ENCODE measurements at places on chromosomes 5 and 9.

DNA sequence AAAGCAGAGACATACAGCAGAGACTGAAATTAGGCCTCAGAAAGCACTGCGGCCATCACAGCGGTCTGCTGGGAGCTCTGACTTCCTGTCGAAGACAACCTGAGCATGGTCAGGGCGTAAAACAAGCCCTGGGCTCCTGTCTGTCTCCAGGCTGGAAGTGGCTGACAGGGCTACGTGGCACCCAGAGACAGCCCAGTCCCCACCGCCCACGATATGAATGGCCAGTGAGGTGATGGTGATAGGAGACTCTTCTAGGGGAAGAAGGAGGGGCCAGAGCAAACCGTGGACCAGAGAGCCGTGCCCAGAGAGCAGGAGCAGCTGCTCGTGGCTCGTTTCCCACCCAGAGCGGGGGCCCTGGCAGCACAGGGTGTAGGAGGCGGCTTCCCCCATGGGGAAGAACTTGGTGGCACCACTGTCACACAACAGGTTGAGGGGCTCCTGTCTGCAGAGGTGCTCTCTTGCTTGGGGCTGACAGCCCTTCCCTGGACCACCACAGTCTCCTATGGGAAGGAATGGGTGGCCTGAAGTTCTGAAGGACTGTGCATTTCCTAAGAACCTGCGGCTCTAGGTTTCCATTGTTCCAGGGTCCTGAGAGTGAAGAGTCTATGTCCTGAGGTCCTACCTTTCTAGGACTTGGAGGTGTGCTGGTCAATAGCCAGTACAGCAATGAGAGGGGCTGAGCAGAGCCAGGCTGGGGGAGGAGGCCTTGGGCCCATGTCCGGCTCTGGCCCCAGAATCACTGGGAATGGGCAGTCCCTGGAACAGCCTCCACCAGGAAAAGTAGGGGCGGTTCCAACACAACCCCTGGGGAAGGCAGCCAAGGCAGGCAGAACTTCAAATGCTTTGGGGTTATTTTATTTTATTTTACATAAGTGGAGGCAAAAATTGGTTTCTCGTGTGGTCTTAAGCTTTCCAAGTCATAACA, 56.4 kb downstream of the BARX1 start:
- DNase-seq: no peak

DNA sequence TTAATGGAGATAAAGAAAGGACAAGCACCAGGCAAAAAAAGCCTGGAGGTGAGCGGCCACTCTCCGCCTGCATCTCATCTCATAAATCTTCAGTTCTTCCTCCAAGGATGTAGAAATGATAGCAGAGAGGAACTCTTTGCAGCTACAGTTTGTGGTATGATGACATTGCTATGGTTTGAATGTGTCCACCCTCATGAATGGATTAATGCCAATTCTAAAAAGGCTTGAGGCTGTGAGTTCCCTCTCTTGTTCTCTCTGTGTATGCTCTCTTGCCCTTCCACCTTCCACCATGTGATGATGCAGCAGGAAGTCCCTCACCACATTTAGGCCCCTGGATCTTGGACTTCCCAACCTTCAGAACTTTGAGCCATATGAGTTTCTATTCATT, 126.4 kb downstream of the SPOCK1 start:
- no peak for DNase-seq

GRCh38 chr5:137037848-137038247, 461.3 kb downstream of the SPOCK1 start:
- DNase-seq: no peak

GRCh38 chr5:150001660-150002486, 1.3 kb downstream of the HMGXB3 start:
- DNase-seq: peak; percentile 55

- DNase-seq: no peak
Measured at GRCh38 chr9:121172726-121173487, 28.8 kb downstream of the RAB14 start.

- no peak for DNase-seq
Measured at GRCh38 chr9:121474231-121474947, 25.3 kb downstream of the GGTA1 start.

DNA sequence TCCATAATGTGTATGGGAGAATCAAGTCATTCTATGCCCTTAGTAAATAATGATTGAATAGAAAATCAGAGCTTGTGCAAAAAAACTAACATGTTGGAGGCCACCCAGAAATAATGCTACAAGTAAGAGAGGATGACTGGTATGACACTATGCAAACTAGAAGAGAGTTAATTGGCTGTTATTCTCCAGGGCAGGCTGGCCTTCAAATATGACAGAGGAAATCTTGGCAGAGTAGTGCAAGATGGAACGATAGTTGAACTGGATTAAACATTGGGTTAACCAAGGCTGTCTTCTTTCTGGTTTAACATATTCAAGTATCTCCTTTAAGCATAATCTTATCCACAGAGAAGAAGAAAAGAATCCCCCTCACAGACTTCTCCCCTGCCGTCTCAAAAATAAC, 196.1 kb downstream of the MPDZ start:
- DNase-seq: no peak

GRCh38 chr9:108443741-108444140, 412.0 kb downstream of the ACTL7B start:
- DNase-seq: no peak

DNA sequence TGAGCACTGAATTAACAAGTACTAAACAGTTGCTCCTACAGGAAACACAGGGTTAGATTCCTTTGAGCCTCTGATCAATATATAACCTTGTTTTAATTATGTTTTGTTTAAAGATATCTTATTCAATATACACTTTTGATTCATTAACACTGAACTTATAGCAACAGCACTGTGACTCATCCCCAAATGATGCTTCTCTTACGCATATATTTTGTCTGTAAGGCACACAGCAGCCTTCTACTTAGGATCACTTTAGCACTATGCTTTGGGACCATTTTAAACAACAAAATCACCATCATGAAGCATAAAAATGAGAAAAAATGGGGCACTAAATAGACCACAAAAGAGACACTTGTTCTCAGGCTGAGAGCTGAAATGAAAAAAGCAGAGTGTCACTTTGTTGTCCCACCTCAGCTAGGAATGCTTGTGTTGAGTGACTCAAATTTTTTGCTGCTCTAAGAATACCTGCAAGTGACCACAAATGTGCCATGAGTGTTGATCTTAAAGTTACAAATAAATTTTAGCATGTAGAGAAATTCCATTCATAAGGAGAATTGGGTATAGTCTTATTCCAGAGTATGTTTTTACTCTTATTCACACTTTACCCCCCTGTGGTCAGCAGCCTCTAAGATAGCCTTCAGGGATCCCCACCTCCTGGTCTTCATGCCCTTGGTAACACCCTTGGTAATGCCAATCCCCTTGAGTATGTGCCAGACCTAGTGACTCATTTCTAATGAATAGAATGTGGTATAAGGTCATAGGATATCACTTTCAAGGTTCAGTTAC, 252.7 kb upstream of the IL12B start:
- DNase-seq: no peak

- no peak for DNase-seq
Measured at GRCh38 chr9:129558063-129558550, 62.8 kb downstream of the C9orf50 start.

DNA sequence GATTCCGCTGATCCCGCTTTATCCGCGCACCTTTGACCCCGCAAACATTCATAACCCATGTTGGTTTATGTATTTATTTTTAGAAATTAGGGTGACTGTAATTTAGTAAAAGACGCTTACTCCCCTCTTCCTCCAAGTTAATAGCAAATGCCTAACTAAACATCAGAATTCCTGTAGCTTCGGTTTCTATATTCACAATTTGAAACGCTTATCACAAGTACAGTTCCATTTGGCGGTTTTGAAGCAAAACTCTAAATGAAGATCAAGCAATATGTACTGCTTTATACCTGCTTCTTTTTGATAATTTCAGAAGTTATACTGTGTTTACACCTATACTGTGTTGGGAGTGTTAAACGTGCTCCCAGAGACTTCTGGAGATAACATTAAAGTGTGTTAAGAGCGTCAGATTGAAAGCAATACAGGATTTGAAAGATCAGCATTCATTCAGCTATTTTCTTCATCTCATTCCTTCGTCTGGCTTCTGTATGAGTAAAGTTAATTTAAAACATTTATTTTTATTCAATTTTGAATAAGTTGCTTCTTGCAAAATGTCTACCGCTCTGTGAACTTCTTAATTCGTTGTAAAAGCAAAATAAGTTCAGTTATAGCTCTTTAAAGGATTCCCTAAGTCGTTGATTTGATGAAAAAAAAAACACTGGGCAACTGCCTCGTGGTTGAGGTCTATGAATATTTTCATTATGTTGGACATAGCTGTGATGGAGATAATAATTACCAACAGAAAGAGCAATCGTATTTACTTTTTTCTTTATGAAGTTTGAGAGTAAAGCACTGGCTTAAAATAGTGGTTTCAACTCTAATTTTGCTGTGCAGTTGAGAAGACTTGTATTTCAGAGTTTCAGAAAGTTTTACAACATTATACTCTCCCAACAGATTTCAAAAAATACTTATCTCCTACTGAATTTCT, 2.5 kb downstream of the PRDM6 start:
- DNase-seq: no peak

GRCh38 chr5:159132429-159133040, 32.8 kb upstream of the EBF1 start:
- no peak for DNase-seq

DNA sequence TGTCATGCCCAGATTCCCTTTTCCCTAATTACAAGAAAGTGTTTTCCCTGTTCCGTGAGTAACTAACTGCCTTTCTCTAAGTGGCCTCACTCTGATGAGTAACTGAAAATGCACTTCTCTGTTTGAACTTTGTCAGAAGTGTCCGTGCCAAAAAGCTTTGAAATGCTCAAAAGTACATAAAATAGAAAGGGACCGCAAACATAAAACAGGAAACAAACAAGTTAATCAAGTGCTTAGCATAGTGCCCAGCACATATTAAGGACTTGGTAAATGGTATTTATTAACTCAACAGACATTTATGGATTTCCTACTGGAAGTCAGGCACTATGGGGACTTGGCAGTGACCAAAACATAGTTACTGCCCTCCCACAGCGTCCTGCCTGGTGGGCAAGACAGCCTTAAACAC, 22.3 kb downstream of the AQP3 start:
- DNase-seq: no peak

DNA sequence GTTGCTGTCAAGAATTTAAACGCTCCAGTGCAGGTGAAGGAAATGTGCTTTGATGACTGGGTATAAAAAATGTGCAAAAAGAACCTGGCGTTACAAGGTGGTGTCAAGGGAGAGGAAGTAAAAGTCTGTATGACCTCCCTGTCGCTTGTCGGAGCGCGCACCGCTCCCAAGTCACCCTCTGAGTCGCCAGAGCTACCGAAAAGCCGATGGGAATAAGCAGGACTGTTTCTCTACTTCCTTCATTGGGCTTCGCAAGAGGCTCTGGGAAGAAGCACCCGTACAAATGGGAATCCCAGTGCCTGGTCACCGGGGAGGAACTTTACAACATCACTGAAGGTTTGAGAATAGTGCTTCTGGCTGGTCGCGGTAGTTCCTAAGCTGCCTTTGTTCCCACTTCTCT, 1.3 kb upstream of the DMRT2 start:
- DNase-seq: no peak

DNA sequence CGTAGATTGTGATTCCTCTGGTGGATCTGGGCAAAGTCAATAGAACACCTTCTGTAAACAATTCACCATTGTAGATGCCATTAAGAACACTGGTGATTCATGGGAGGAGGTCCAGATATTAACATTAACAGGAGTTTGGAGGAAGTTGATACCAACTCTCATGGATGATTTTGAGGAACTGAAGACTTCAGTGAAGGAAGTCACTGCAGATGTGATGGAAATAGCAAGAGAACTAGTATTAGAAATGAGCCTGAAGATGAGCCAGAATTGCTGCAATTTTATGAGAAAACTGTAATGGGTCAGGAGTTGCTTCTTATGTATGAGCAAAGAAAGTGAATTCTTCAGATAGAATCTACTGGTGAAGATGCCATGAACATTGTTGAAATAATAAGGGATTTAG, 26.9 kb downstream of the TCERG1 start:
- DNase-seq: no peak

DNA sequence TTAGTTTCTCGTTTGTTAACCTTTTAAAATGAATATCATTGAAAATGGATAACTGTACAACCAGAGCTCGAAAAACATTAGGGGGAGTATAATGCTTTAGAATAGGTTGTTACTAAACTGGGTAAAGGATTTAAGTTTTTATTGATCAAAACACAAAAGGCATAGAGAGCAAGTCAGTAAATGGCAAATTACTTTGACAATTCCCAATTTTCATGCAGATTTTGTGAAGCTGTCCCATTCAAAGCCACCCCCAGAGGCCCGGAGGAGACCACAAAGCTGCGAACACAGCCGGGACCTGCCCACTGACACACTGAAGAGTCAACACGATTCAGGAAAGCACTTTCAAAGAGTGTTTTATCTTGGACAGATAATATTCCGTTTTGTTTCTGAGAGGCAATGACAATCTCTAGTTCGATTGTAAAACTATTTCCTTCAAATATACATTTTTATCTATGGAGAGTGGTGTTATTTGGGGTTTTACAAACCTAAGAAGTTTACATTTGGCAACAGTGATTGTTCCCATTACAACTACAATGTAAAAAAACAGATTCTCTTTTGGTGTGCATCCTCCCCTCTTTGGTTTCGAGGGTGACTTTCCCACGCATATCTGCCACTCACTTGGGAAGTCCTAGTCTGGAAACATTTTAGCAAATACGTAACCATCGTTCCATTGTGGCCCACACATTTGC, 182.6 kb upstream of the TBCA start:
- no peak for DNase-seq

DNA sequence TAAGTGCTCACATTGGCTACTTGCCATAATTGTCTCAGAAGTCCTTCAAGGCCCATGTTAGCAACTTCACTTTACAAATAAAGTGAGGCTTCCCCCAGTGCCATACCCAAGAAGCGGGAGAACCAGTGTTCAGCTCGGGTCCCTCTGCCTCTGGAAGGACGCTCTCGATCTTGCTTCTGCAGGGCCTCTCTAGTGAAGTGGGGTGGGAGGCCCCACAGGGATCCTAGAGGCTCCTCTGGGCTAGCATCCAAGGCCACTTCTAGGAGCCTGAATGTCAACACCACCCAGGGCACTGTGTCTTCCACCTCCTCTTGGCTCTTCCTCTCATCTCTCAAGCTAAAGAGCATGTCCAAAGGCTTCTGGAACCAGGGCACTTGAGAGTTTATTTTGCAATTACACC, 282.5 kb downstream of the GADD45G start:
- no peak for DNase-seq

DNA sequence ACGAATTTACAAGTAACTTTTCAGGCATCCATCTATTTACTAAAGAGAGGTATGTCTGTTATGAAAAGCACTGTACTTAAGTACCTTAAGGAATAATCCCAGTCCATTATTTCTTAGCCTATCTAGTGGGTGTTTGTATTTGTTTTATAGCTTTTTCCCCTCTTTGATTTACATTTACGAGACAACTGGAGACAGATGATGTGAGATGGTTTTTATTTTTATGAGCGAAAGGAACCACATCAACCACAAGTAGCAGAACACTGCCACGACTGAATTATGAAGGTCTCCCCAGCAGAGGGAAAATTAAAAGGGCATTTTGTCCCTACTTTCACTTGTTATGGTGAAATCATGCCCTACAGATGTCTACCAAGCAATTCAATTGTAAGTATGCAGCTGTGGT, 357.8 kb downstream of the NFIB start:
- DNase-seq: no peak

- DNase-seq: no peak
Measured at GRCh38 chr9:113774963-113775362, 101.1 kb upstream of the ZNF618 start.
